T-helper 1 cell (primary cell): ENCODE measurements at places on chromosomes 3 and 15.

GRCh38 chr15:65767264-65767595, 24.9 kb downstream of the DENND4A start:
- no peak for DNase-seq

DNA sequence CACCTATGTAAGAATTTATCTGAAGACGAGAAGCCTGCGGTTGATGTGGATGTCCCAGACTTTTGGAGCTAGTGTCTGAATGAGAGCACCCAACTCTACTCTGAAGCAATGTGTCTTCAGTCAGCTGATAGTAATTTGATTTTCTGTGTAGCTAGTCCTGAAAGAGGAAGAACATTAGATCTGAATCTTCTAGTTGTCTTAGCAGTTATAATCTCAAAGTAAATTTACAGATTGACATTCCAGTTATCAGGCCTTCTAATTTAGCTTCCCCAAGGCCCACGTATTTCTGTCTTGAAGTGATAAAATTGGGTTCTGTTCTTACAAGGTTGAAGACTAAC, 1.5 kb downstream of the TCAIM start:
- no peak for DNase-seq

DNA sequence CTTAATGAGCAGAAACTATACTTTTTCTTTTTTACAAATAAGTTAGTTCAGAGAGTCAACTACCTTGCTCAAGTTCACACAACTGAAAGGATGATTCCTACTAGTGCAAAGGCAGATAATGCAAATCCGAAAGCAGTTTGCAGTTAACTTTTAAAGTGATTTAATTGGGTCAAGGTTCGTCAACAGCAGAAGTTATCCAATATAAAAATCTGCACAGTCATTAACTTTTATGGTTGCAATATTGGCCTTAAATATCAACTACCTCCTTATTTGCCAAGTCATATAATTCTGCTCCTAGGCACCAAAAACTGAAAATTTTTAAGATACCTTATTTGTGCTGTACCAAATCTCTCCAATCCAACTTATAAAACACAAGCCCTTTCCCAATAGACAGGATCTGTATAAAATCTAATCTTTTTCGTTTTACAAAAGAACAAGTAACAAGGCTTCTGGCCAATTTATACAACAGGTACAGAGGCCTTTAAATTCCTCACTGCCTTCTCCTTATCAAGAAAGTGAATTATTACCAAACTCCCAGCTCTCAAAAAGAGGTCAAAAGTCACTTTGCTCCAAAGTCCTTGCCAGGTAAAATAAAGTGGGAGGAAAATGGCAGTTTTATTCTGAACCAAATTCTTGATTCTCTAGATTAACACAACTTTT, 416.6 kb upstream of the NECTIN3 start:
- no peak for DNase-seq

DNA sequence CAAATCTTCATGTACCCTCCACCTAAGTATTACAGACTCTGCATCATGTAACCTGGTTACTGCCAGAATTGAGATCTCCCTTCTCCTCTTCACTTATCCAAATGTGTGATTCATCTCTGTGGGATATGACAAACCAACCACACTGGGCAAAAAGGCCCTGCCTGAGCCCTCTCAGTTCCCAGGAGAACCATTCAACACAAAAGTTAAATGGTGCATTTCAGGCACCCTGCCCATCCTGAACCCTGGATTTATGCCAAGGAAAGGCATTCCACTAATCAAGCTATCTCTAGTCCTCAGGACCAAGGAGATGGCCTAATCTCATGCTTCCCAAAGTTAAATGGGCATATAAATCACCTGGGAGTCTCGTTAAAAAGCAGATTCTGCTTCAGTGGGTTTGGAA, 108.5 kb downstream of the TNIK start:
- no peak for DNase-seq

GRCh38 chr3:51388286-51389029, 2.6 kb upstream of the RBM15B start:
- no peak for DNase-seq

DNA sequence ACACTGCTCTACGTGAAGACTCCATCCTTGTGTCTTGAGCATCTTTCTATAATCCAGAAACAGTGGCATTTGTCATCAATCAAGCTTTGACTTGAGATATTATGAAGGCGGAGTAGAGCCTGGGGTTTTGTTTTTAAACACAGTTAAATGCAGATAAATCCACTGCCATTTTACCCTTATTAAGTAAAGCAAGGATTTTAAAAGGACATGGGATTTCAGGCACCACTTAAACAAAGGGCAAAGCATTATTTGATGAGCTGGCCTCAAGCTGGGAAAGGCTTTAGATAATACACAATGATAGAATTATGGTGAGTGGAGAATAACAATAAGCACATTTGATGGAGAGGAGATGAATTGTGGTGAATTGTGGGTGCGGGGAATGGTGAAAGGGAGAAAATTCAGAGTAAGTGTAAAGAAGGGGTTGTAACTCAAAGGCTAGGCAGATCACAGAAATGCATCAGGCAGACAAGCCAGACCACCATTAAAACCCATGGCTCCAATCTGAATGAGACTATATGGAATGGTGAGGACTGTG, 54.9 kb upstream of the GLCE start:
- no peak for DNase-seq

GRCh38 chr3:13461169-13462124, 18.7 kb upstream of the HDAC11 start:
- DNase-seq: peak; percentile 74

- no peak for DNase-seq
Observed at GRCh38 chr3:146780251-146780650, 175.1 kb upstream of the PLSCR5 start.

GRCh38 chr15:92733934-92734521, 78.5 kb upstream of the FAM174B start:
- DNase-seq: no peak

DNA sequence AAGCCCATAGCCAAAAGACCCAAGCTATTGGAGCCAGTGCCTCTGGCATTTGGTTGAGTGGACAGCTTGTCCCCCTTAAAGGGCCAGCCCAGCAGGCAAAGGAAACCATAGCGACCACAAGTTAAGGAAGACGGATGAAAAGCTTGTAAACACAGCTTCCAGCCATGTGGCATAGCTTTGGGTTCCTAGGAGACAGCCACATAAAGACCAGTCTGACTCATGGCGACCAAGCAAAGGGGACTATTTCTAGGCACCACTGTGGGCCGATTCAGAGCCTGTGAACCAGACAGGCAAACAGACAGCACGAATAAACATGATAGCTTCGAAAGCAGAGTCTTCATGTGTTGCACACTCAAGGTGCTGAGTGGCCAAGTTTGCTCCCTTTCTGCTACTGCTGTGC, 30.5 kb upstream of the SRGAP3 start:
- DNase-seq: no peak

GRCh38 chr15:71272932-71273331, 157.7 kb downstream of the THSD4 start:
- no peak for DNase-seq

DNA sequence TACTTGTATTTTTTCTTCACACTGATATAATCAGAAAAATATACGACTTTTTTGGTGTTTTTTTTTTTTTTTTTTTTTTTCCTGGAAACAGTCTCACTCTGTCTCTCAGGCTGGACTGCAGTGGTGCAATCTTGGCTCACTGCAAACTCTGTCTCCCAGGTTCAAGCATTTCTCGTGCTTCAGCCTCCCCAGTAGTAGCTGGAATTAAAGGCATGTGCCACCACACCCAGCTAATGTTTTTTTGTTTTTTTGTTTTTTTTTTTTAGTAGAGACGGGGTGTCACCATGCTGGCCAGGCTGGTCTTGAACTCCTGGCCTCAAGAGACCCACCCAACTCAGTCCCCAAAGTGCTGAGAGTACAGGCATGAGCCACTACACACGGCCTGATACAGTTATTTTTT, 20.8 kb upstream of the DNAAF4 start:
- DNase-seq: no peak
